ENCODE measurements at places on chromosomes 3 and 15. TPM values are rescaled to one million over a fixed set of nuclear protein-coding genes. Genes with fewer than 3 reads are reported as not detected.

Gene MAPK6
- 88.4 TPM for total RNA-seq

Gene NANOGP8
- total RNA-seq, result not detected

Gene MESP2
- 0.30 TPM for total RNA-seq

Gene CIDEC
- total RNA-seq, result 0.09 TPM

Gene CADPS
- total RNA-seq, result 16.9 TPM

Gene MASP1
- 25.5 TPM for total RNA-seq

Gene IL17RD
- total RNA-seq, result 3.0 TPM
